ENCODE measurements at places on chromosomes 3 and 15. TPM values are rescaled to one million over a fixed set of nuclear protein-coding genes. Genes with fewer than 3 reads are reported as not detected.

DNA sequence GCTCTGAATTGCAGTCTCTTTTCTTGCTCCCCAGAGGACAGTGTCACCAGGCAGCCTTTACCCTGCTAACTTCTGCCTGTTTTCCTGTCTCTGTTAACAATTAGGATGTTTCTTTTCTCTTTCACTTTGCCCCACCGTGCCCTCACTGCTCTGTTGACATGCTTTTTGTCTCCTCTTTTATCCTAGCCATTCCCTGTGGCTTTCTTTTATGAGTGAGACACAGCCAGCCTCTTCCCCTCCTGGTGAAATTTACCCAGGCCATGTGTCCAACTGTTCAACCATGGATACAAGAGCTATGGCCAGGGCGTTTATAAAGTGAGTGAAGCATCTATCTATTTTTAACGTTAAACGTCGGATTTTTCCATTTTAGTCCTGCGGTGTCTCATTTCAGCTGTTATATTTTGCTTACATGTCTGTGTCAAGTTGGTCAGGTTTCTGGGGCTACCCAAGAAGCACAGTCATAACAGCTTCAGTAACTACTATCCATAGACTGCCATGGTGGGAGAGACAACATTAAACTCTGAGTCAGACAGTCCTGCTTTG lies 443.2 kb upstream of the AZI2 start:
- DNase-seq = no peak

GRCh38 chr15:60744826-60745460 lies 266.0 kb upstream of the ICE2 start:
- no peak for DNase-seq

GRCh38 chr15:67066041-67066958 lies 898 bp downstream of the SMAD3 start:
- no peak for DNase-seq

The RNF7 gene
- total RNA-seq = 38.4 TPM

The NRG4 gene
- total RNA-seq = not detected

DNA sequence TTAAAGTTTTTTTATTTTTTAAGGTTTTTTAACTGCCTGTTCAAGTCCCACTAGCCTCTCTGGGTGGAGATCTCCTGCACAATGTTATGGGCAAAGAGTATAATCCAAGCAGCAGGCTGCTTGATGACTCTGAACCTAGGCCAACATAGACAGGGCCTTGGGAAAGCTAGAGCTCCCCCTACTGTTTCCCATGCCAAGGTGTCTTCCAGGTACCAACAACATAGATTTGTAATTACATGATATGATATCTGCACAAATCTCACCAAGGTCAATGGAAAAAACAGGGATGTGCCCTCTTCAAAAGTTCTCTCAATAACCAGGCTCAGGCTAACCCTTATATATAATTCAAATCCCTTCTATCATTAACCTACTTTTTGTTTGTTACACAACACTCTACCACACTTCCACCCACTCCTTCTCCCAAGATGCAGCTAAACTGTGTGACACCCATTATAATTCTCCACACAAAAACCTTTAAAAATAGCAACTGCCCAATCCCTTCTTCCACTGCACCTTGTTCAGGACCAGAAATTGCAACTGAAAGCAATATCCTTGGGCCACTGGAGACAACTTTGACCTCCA lies 43.8 kb downstream of the RBM15B start:
- DNase-seq = peak; percentile 66

DNA sequence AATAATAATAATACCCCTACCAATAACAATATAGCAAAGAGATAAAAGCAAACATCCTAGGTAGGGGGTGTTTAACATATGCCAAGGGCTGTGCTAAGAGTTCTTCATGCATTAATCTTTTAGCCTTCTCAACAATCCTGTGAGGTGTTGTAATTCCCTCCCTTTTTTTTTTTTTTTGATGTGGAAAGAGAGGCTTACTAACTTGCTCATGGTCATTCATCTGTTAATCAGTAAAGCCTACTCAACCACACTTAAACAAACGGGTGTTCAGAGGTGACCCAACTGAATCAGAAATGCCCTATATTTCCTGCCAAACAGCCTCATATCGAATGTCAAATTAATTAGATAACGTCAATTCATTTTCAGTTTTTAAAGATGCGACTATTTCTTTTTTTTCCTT lies 232.1 kb downstream of the CTNNB1 start:
- no peak for DNase-seq

DNA sequence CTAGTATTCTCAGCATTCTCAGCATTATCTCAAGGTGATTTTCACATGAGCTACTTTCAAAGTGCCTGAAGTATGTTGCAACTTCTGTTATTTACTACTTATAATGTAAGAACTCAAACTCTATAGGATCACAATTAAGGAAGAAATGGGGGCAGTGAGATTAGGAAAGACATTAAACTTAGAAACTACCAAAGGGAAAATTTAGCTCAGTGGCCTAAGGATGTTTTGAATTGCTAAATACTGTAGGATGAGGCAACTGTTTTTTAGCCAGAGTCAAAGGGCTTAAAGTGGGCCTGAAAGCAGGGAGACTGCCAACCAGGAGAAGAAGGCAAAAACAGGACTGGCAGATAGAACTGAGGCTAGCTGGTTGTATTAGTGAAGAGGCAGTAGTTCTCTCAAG lies 55.5 kb upstream of the MBNL1 start:
- DNase-seq = no peak

The HTR3E gene
- not detected for total RNA-seq

- DNase-seq = peak; percentile 99
Observed at GRCh38 chr3:197376020-197376419, 77.6 kb upstream of the DLG1 start.

The FANCD2OS gene
- not detected for total RNA-seq

GRCh38 chr15:68997050-68997449 lies 17.4 kb upstream of the NOX5 start:
- no peak for DNase-seq

- peak; percentile 74 for DNase-seq
Observed at GRCh38 chr3:141303481-141304223, 64.7 kb upstream of the ZBTB38 start.

The PGBD4 gene
- total RNA-seq = 1.8 TPM

All from bronchial epithelial cell (primary cell).